RWPE1 (cell line): ENCODE measurements at places on chromosomes 16 and 17.

GRCh38 chr16:10868596-10869469 lies 8.2 kb upstream of the CIITA start:
- no peak for DNase-seq

DNA sequence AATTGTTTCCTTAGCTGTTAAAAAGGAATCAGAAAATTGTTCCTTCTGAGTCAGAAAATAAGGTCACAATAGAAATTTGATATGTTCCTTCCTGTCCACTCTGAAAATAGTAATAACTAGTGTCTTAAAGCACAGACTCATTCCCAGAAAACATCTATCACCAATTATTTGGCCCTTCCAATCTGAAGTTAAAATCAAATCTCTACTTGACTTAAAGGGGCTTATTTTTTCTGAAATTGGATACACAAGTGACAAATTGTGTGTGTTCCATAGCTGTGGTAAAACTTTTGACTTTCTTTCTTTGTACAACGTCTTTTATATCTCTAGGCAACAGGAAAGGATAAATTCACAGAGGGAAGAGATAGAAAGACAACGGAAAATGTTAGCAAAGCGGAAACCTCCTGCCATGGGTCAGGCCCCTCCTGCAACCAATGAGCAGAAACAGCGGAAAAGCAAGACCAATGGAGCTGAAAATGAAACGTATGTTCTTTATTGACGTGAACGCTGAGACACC lies 54.5 kb upstream of the MRC2 start:
- DNase-seq = no peak

- peak; percentile 93 for DNase-seq
Observed at GRCh38 chr16:71230122-71230845, at the start of gene HYDIN. Gene HYDIN (minus strand): TSS chr16:71230722. CDS start chr16:71186895, 43,827 bp downstream.

DNA sequence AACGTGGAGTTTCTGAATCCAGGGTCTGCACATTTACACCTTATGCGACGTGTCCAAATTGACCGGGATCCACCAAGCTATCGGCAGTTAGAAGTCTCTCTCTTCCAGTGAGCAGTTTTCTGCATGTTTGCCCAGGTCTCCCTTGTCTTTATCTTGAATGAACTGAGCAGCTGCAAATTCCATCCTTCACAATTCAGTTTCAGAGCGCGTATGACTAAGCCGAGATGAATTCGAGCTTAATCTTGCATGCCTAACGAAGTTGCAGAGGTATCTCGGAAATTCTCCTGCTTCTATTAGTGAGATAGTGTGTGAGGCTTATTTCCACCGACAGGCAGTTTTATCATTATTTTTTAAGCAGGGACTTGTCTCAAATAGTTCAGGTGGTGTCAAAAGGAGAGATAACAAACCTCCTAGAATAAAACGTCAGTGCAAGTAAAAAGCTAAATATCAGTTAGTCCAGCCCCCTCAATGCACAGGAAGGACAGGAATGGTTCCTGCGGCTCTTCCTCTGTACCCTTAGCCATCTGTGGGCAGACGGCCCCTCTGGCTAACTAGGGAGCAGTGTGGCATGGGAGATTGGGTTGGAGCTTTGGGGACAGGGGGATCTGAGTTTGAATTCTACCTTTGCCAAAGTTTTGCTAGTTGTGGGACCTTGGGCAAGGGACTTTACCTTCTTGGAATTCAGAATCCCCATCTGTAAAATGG lies 93.0 kb upstream of the GPR139 start:
- DNase-seq = no peak

GRCh38 chr16:22053921-22054341 lies 38.4 kb upstream of the VWA3A start:
- no peak for DNase-seq

- DNase-seq = peak; percentile 42
Observed at GRCh38 chr16:17273142-17273561, 197.6 kb downstream of the XYLT1 start.

DNA sequence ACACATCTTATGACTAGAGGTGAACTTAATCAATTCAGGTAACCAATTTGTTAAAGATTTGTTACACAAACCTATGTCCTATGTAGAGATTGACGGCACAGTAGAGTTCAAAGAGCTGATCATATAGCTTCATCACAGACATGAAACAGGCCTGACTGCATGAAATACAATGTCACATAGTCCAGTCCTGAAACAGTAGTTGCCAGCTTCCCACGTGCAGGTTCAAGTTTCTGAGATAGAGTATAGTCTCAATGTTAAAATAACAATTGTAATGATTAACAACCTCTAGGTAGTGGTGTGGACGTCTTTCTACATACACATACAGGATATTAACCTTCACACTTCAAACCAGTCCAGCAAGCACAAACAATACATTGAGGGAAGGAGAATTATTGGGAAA lies 640.7 kb upstream of the SOX9 start:
- no peak for DNase-seq

DNA sequence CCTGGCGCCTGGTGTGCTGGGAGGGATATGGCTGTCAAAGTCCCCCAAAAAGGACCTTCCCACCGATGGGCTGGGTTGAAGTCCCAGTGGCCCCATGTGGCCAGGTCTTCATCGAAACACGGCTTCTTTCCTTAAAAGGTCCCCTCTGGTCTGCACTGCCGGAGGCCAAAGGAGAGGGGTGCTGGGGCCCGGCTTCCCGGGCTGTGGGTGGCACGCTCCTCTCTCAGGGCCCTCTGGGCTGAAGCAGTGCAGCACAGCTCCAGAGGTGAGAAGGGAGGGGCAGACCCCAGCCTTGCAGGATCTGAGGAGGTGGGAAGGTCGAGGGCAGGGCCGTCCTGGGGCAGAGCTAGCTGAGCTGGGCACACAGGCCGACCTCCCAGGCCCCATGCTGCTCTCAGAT lies 6.7 kb downstream of the NPTX1 start:
- no peak for DNase-seq

DNA sequence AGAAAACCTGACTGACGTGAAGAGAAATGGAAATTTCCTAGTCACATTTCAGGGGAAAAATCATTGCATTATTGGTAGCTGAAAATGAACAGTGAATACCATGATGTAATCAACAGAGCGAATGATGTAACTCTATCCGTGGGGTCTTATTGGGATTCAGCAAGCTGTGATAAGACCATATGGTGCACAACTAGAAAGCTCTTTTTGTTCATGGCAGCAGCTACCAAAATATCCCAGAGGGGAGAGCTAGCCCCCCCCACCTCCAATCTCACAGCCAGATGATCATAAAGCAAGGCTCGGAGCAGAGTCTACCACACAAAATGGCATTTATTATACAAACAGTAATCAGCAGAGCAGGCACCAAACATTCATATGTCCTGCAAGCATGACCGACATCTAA lies 22.2 kb upstream of the DNAH17 start:
- no peak for DNase-seq

GRCh38 chr16:61576476-61576875 lies 459.8 kb downstream of the CDH8 start:
- DNase-seq = no peak

DNA sequence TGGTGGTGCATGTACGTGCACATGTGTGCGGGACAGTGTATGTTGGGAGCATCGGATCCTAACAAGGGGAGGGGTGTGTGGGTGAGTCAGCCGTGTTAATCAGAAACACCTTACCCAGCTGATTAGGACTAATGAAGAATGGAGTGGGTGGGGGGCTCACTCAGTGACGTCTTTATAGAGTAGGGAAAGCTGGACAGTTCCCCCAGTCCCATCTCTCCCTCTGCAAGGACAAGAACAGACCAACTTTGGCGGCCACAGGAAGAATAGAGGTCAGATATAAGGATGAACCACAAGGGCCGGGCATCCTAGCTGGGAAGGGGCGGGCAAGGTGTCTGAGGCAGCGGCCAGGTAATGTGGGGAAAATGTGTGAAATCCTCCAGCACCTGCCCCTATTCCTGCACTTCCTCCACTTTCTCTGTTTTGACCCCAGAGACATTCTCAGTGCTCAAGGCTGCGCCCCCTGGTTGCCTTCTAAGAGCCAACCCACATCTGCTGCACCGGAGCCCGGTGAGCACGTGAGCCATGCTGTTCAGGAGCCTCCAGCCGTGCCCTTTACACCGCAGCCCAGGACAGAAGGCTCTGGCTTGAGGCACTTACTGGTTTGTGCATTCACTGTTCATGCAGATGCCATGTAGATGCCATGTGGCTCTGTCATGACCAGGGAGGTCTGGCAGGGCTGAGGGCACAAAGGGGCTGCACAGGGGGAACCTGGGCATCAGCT lies 18.9 kb upstream of the TBX21 start:
- no peak for DNase-seq

DNA sequence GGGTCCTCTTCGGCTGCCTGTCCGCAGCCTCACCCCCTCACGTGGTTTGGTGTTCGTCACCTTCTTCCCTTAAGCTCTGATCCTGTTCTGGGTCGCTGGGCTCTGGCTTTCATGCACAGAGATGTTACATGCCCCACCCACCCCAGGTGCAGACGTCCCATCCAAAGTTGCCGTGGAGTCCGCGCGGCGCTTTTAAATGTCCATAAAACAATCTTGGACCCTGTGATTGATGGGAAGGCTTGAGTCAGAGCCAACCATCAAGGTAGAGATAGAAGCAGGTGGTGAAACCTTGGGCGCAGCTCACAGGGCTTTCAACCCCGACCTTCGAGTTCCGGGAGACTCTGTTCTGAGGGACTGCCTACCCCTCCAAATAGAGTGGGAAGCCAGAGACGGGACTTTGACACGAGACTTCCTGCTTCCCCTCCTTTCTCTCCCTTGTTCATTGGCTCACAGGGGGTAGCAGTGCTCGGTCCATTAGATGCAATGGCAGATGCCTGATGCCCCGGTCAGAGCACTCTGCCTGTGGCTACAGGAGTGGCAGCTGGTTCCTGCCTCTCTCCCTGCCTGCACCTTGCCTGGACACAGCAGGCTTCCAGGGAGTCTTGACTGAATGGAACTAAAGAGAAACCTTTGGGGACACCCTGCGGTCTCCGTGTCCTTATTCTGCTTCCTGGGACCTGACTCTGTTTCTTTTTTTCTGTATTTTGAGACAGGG lies 4.0 kb downstream of the ENGASE start:
- DNase-seq = no peak

DNA sequence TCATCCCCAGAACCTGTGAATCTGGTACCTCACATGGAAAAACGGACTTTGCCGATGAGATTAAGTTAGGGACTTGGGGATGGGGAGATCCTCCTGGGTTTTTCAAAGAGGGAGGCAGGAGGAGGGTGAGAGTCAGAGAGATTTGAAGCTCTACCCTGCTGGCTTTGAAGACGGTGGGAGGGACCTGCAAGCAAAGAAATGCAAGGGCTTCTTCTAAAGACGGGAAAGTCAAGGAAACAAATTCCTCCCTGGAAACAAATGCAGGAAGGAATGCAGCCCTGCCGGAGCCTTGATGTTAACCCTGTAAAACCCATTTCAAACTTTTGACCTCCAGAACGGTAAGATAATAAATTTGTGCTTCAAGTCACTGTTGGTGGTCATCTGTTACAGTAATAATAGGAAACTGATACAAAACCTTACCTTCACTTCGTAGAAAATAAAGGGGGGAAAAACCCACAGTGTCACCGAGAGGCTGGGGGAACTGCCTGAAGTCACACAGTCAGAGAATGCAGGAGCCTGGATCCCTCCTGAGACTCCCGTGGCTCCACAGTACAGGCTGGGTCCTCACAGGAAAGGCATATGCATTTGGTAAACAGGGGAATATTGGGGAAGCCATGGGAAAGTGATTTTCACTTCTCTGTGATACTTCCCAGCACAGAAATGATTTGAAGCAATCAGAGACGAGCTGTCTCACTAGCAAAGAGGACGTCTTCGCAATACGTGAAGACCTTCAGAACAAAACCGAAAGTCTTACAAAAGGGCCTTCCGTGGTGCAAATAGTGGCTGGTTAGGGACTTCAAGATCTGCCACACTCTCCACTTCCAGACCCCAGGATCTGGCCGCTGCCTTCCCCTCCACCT lies 58.9 kb upstream of the CLEC3A start:
- DNase-seq = no peak
